ENCODE measurements at places on chromosomes 4 and X.

- DNase-seq, result no peak
These were observed 99.6 kb downstream of the UGT8 start for GRCh38 chr4:114698231-114698630.

GRCh38 chr4:83370640-83370906 is 35.9 kb upstream of the HPSE start:
- DNase-seq, result no peak

- no peak for DNase-seq
These were observed 285.0 kb upstream of the AADAT start for GRCh38 chr4:170374770-170375169.

DNA sequence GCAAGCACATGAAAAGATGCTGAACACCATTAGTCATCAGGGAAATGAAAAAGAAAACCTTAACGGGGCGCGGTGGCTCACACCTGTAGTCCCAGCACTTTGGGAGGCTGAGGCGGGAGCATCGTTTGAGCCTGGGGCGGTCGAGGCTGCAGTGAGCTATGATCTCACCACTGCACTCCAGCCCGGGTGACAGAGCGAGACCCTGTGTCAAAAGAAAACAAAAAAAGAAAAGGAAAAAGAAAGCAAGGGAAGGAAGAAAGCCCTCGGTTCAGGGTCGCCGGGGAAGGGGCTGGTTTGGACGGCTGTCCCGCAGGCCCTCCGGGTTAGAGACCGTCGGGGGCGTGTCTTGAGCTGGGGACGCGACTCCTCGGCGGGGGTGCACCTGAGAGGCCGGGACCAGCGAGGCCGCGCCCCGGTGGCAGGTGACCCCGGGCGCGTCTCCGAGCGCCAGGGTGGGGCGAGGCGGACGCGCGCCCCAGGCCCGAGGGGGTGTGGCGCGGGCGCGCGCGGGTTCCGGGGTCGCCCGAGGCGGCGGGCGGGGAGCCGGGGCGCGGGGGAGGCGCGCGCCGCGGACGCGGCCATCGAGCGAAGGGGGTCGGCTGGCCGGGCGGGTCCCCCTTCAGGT is 478 bp upstream of the PLXNA3 start:
- peak; percentile 10 for DNase-seq

- DNase-seq, result no peak
These were observed 156.4 kb upstream of the PCDH10 start for GRCh38 chr4:132992686-132993085.

DNA sequence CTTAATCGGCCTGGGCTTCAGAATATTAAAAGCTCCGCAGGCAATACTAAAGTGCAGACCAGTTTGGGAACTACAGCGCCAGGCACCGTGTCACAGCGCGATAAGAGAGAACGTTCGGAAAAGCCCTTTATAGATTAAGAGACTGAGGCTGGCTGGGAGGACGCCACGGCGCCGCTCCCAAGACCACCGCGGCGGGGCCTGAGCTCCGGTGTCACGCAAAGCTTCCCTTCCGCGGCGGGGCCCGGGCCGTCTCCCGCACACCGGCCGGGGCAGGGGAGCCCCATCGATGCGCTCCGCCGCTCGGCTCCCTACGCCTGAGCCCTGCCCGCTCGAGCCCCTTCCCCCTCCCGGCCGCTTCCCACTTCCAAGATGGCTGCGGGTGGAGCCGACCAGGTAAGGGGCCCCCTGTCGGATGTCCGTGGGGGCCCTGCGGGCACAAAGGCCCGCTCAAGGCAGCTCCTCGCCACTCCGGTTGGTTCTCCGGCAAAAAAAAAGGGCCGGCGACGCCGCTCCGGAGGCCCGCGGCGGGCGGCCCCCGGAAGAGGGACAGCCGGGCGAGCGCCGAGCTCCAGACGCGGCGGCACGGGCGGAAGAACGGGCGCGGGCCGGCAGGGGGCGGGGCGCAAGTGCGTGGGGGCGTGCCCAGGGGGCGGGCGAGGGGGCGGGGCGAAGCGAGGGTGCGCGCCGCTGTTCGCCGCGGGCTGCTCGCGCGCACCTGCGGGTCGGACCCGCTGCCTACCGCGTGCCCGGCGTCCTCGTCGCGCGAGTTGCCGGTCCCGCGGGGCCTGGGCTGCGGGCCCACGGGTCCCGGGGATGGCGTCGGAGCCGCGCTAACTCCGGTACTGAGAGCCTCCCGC is at the start of gene TBC1D14:
TSS of gene TBC1D14 (plus strand) at position 714 of the 857 bp plus-strand sequence. CDS start 13,564 bp downstream, outside the sequence.
- DNase-seq, result peak; percentile 83

DNA sequence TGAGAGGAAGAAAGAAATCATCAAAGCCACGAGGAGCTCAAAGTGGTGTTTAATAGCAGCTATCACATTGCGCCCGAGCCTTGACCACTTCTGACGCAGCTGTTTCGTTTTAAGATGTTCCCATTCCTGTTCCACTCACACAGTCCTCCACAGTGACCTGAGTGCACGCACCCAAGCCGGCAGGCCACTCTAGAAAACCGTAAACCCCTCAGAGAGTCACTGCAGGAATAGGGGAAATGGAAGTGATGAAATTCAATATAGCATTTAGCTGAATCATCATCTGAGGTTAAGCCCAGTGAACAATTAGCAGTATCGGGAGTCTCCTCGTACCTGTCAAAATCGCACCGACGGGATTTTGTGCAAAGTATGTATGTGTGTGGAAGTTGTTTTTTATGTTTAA is 17.9 kb upstream of the HAND2 start:
- DNase-seq, result no peak

- peak; percentile 9 for DNase-seq
These were observed 69.8 kb downstream of the BMPR1B start for GRCh38 chr4:94827481-94828110.

- DNase-seq, result no peak
These were observed 92.1 kb downstream of the SH3KBP1 start for GRCh38 chrX:19795307-19795706.

DNA sequence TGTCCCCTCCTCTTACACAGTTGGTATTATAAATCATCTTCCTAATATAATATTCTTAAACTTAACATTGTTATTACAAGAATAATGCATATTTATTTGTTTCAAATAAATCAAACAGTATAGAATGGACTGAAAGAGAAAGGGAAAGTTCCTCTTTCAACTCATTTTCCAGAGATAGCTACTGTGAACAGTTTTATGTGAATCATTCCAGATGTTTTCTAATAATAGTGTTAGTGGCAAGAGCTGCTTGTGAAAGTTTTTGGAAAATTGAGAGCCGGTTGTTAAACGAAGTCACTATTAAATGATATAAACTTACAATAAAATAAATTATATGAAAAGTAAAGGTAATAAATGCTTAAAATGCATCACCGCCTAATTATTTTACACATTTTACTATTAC is 14.6 kb downstream of the TMSB4X start:
- DNase-seq, result no peak

DNA sequence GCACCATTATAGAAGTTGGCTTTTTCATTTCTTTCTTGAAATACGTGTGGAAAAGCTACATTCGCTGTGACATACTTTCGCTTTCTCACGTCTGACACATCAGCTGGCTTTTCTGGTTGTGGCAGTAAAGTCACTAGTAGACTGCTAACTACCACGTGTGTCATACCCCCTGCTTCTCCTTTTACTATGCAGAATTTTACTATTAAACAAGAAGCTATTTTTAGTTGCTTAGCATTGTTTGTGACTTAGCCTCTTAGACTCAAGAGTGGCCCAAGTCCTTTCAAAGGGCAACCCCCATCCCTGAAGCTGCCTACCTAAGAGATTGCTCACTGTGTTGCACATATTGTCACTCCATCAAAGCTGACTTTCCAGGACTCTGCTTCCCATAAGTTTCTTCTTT is 2.1 kb upstream of the IL2 start:
- no peak for DNase-seq

GRCh38 chr4:71029504-71029903 is 36.1 kb downstream of the DCK start:
- no peak for DNase-seq

- peak; percentile 72 for DNase-seq
These were observed 648.7 kb upstream of the DIPK2B start for GRCh38 chrX:45849261-45849862.

- DNase-seq, result peak; percentile 14
These were observed 9.3 kb downstream of the CETN2 start for GRCh38 chrX:152821145-152821765.

GRCh38 chr4:143294310-143294709 is 42.4 kb upstream of the GAB1 start:
- DNase-seq, result peak; percentile 58

DNA sequence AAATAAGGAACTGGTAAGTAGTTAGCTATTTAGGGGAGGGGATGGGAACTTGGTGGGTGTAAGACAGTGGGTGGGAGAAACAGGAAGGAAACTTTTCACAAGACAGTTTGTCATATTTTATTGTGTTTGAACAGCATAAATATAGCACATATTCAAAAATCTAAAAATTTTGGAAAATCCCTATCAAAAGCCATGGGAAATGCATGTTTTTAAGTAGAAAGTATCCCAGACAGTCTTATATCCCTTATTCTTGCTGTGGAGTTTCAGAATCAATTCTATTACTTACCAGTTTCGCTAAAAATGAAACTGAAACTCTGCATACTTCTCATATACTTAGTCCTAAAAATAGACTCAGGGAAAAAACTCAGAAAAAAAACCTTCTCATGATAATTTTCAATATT is 22.3 kb upstream of the RASGEF1B start:
- no peak for DNase-seq

DNA sequence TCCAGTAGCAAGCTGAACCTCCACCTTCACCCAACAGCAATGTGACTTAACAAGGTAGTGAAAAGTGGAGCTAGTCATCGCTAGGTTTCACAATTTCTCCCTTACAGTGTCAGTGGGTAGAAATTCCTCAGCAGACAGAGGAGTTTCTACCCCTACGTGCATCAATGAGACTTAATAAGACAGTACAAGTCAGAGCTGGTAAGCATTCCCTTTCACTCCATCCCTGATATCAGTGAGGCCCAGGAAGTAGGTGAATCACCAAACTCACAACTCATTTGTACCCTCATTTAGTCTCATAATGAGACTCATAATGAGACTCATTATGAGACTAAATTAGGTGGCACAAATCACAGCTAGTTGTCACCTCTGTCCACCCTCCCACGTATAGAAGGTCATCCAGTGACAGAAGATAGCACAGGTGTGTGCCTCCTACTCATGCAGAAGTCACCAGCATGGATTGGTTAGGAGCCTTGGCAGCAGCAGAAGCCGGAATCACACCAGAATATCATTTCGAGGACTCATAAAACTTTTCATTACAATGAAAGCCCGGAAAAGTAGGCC is 50.8 kb upstream of the NUDT10 start:
- no peak for DNase-seq

GRCh38 chrX:5528057-5528456 is 700.6 kb downstream of the NLGN4X start:
- no peak for DNase-seq

DNA sequence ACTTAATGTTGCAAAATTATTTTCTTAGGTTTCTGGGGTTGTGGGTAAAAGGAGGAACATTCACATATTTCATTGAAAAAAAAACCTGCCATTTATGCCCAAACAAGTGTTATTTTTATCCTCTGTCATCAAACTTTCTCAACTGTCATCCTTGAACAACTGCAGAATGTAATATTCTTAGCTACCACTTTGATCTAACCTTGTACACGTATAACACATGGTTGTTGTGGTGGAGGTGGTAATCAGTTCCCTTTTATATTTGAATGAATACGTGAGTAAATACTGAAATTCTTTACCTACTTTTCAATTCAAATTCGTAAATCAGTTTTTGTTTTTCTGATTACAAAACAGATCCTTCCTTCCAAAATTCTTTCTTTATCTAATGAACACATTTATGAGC is 3.8 kb upstream of the AMMECR1 start:
- no peak for DNase-seq
